ENCODE measurements at places on chromosomes 7 and 10.

- no peak for DNase-seq
Measured at GRCh38 chr10:6232846-6233724, 30.4 kb downstream of the PFKFB3 start.

- DNase-seq = no peak
Measured at GRCh38 chr7:155408651-155409586, 49.0 kb upstream of the EN2 start.

DNA sequence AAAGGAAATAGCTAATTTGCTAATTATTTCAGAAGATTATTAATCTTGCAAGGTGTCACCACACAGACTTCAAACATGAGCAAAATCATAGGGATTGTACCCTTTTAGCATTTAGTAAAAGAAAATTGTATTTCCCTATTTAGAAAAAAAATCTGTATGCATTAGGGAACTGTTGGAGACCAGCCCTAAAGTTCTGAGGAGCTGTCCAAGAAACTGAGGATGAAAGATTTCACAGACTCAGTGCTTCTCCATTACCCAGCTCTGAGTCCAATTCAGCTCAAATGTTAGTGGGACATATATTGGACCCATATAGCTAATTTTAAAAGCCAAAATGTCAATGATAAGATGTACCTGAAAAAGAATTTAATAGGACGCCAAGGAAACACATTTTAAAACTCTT is 271.7 kb downstream of the SNX10 start:
- DNase-seq = no peak

- no peak for DNase-seq
Measured at GRCh38 chr7:22124941-22125340, 179.2 kb upstream of the CDCA7L start.

GRCh38 chr7:3029138-3029537 is 14.5 kb downstream of the CARD11 start:
- DNase-seq = no peak

DNA sequence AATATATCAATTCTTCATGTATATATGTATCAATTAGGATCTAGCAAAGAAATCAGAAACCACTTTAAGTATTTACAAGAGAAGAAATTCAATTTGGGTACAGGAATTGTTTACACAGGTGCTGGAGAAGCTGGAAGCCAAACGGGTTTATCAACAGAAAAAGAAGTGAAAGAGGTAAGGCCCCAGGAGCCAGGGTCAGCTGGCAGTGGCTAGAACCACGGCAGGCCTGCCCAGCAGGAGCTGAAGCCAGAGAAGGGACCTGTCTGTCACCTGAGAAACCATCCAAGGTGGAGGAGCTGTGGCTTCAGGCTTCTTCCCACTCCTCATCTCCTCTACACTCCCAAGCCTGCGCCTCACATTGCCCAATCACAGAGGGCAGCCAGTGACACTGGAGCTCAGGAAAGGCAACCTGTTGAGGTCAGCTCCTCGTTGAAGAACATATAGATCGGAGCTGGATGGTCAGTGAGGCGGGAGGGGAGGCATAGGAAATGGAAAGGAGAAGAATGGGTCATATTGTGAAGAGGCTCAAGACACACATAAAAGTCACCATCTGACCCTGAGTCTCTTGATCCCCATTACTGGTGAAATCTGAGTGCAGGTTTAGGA is 182.6 kb downstream of the REEP3 start:
- DNase-seq = no peak

DNA sequence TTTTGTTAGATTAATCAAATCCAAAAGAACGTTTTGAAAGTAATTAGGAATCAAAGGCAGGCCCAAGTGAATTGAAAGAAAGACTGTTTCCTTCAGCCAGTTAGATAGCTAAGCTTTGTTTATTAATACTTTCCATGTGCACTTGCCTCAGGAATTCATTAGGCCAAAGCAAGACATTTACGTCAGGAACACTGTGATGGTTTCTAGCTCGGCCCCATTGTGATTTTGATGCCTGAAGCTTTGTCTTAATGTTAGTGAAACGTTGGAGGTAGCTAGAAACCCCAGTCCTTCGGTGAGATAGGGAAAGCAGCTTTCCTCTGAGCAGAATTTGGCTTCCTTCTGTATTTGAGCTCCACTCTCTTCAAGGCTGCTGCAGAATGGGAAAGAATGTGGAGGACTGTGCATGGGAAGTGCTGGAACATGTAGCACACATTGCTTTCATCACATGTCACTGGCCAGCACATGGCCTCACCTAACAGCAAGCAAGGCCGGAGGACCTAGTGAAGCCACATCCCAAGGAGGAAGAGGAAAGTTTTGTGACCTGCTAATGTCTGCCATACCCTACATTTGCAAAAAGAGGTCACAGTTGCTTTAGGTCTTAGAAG is 64.1 kb downstream of the PCGF5 start:
- no peak for DNase-seq

DNA sequence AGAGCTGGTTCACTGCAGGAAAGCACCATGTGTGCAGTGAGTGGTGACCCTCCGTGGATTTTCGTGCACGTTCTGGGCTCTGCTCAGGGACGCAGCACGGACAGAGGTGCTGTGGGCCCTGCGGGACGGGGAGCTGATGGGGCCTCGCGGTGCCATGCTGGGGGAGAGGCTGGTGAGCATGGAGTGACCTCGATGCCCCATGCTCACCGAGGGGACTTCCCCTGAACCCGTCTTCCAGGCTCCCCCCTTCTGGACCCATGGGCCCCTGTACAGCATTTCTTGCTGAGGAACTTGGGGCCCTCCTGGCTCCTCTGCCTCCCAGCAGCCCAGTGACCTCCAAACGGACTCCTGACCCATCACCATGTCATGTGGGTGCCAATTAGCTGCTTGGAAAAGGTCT is 253.7 kb downstream of the DNAJB6 start:
- no peak for DNase-seq

- DNase-seq = no peak
Measured at GRCh38 chr7:88090671-88091070, 129.2 kb downstream of the SRI start.

GRCh38 chr10:33485276-33485675 is 150.8 kb upstream of the NRP1 start:
- DNase-seq = no peak

- no peak for DNase-seq
Measured at GRCh38 chr10:18020523-18020922, 68.8 kb downstream of the SLC39A12 start.

DNA sequence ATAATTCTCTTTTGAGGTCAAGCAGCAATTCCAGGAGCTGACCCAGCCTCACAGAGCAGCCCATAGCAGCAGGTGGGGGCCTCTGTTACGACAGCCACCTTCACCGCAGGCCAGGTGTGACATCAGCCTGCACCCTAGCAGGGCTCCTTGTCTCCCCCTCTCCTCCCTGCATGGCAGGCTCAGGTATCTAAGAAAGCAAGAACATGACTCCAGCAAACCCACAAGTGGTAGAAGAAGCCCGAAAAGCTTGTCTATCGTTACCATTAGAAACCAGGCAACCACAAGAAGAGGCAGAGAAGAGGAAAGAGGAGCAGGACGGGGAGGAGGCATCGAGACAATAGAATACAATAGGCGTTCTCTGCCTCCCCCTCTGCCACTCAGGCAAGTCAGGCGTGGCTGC is 104.0 kb upstream of the PRR15 start:
- no peak for DNase-seq

DNA sequence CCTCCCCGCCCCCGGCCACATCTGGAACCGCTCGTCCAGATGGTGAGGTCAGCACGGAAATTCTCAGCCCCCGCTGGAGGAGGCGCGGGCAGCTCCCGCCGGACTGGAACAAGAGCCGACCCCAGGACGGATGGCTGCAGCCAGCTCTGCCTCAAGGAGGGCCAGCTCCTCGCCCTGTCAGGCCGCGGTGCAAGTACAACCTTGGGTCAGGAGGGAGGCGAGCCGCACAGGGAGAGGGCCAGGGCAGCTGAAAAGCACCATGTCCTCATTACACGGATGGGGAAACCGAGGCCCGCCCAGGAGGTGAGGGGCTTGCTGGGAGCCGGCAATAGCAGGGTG is 3.8 kb upstream of the GRIFIN start:
- DNase-seq = no peak

- DNase-seq = no peak
Measured at GRCh38 chr7:35280902-35281301, 27.0 kb upstream of the TBX20 start.

- DNase-seq = no peak
Measured at GRCh38 chr7:17709127-17709526, 231.2 kb downstream of the SNX13 start.

GRCh38 chr7:29988424-29989256 is 961 bp downstream of the SCRN1 start:
- peak; percentile 20 for DNase-seq

DNA sequence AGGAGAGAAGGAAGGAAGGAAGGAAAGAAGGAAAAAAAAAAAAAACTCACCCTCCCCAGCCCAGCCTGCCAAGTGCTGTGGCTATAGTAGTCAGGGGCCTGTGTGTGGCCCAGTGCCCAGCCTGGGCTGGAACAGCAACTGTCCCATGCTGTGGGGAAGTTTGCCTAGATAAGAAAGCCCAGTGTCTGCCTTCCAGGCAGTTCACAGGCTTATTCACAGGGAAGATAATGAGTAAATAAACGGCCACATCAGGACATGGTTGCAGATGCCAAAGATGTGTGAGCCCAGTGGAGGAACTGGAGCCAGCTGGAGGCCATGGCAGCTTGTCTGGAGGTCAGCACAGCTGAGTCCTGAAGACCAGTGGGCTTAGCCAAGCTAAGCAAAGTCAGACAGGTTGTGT is 132.4 kb upstream of the FOXK1 start:
- DNase-seq = no peak

DNA sequence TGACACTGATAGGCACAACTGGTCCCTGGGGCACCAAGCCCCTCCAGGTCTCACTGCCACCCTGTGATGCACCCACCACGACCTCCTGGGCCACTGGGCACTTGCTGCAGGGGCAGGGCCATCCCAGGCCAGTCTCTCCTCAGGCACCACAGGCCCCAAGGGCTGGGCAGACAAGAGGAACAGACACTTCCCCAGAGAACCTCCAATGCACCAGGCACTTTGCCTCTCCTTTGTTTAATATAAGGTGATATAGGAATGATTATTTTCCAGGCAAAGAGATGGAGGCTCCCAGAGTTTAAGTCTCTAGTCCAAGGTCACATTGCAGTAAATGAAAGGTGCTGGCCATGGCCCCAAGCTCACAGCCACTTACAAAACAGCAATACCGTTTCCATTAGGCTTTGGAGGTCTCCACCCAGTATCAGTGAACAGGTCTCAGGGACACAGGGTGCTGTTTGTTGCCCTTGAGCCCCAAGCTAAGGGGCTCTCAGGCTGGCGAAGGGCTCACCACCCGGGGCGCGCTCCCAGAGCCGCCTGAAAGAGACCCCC is 4.5 kb downstream of the DEPP1 start:
- DNase-seq = no peak

DNA sequence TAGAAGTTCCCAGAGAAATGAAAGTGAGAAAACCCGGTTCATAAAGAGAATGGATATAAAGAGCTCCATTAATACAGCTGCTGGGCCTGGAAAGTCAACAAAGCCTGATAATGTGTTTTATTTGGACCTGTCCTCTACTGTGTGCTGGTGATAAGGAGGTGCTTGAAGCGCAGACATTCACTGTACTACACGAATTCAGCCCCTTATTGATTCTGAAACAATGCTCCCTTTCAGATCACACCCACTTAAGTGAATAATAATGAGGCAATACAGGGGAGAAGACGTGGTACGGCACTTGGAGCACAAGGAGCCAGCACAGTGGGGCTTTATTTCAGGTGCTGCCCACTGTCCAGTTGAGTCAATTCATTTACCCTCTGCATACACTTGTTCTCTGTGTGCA is 260.8 kb downstream of the FGFR2 start:
- DNase-seq = no peak

GRCh38 chr10:114483575-114483974 is 79.3 kb upstream of the AFAP1L2 start:
- DNase-seq = no peak

GRCh38 chr7:2632733-2633537 is 1.1 kb downstream of the TTYH3 start:
- DNase-seq = peak; percentile 65

DNA sequence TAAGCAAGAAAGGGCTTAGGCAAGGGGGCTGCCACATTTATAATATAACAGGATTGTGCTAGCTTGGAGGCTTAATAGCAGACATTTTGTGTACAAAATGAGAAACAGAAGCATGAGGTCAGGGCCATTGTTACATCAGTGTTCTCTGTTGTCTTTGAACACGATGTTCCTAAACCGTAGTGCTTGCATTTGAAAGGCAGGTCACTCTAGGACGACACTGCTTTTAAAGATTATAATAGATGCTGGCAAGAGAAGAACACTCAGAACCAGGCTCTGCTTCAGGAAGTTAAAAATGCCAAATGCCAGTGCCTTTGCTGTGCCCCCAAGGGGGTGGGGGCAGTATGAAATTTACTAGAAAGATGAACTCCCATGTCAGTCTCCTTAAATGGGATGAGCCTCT is 91.1 kb downstream of the SORCS3 start:
- no peak for DNase-seq

DNA sequence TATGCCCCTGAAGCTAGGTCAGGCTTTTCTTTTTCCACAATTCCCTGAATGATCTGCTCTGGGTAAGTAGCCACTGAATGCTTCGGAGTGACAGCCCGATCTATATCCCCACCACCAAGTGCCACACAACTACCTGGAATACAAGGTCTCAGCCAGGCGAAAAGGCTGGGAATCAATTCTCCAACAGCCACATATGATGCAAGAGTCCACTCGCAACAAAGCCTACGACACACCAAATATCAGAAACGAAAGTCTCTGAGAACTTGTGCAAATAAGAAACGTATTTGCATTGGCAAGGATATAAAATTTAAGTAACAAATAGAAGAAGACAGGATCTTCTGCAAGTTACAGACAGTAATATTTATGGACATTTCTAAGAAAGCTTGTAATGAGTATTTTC is 5.7 kb downstream of the HIPK2 start:
- no peak for DNase-seq

- no peak for DNase-seq
Measured at GRCh38 chr10:84270708-84271107, 25.9 kb downstream of the RGR start.

DNA sequence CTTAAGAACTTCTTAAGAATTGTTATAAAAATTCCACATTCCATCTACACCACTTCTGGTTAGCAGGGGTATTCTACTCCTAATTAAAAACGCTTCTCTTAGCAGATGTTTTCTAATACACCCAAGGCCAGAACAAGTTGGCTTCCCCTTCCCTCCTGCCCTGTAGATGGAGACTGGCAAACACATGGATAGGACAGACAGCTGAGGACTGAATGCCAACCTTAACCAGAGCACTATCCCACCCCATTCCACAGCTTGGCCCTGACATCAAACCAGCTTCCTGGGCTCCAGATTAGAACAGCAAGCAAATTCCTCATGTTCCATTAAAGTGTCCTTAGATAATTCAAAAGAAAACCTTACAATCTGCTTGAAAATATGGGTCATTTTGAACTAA is 56.6 kb upstream of the IL6 start:
- no peak for DNase-seq

GRCh38 chr7:106072715-106073091 is 39.4 kb downstream of the SYPL1 start:
- no peak for DNase-seq

- DNase-seq = no peak
Measured at GRCh38 chr7:130923365-130923764, 189.4 kb upstream of the KLF14 start.
